ENCODE measurements at places on chromosomes 2 and 18.

GRCh38 chr2:134282629-134283400 is 28.9 kb downstream of the MGAT5 start:
- DNase-seq: peak; percentile 62

- no peak for DNase-seq
Observed at GRCh38 chr18:74073957-74074667, 73.5 kb downstream of the FBXO15 start.

DNA sequence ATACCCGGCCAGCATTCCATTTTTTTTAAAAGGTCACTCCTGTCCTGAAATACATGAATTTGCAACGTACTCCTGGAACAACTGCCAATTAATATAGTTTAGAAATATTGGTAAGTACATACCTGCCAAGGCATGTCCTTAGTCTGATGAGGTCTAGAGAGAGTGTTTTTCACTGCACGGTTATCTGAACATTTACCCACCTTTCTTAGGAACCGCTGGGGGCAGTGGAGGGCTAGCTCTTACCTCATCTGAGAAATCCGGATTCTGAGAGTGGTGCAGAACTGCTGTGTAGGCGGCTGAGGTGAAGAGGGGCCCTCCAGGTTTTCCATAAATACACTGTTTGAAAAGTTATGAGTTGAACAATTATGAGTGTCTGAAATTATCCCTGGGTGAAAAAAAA is 133.1 kb upstream of the CCDC195 start:
- DNase-seq: no peak

- no peak for DNase-seq
Observed at GRCh38 chr2:72204786-72205503, 57.3 kb upstream of the CYP26B1 start.

DNA sequence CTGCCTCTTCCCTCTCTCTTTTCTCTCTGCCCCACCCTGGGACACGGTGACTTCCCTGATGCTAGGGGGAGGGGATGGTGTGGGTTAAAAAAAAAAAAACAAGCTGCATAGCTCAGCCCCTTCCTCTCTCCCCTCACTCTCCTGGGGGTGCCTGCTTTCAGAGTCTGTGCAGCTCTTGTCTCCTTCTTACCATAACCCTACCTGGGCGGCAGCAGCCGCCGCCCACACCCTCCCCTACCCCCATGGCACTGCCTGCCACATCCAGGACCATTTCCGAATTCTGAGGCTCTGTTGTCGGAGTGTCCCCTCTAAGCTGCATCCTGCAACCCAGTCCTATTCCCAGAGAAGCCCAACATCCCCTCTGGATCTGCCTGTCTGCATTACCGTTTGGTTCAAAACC is 16.0 kb downstream of the TTC32 start:
- DNase-seq: peak; percentile 17

DNA sequence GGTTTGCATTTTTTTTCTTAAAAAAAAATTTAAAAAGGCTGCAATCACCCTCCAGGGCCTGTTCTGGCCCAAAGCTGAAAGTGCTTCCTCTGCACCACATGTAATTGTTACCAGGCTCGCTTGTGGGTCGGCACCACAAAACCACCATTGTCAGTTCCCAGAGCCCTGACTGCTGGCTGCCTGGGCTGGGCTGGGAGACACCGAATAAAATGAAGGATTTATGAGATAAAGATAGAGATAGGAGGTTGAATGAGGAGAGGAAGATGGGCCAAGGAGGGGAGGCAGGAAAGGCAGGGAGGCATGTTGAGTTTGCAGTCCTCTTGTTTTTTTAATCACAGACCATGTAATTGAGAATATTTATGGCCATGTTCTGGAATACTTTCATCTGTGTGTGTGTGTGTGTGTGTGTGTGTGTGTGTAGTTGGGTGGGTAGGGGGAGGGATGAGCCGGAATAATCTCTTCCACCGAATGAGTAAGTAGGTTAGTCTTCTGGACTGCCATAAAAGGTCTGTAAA is 14.7 kb downstream of the NRP2 start:
- DNase-seq: no peak

DNA sequence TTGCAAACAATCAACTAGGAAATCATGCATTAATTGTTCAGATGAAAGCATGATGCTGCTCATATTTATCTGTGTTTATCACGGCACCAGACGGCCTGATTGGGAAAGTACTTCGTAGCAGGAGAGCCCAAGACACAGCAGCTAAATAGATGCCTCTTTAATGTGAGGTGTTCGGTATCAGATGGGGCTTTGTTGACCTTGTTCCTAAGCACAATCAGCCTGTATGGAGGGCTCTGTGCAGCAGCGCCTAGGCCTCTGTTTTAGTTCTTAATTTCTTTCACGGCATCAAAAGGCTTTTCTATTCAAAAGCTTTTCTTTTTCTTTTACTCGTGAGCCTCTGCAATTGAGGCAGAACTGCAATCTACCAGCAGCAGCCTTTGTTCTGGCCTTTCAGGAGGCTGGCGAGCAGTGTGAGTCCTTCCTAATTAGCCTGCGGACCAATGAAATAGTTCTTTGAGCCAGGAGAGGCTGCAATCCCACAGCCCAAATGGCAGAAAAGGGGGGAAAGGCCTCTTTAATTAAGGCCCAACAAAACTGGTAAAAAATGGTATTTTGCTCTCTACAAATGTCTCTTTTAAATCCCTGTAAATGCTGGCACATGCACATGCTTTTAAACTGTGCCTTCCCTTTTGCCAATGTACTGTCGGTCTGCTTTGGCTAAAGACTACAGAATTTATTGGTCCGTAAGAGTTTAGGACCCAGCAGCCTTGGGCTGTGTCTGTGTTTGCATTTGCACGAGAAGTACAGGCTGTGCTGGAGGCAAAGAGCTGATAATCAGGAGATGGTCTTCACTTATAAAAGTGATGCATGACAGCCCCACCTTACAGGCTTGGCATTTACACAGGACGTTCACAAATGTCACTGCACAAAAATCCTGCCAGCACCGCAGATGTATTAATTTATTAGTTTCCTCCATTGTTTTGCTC is 159.6 kb downstream of the RND3 start:
- no peak for DNase-seq

- no peak for DNase-seq
Observed at GRCh38 chr2:86308984-86309695, 28.3 kb downstream of the REEP1 start.

DNA sequence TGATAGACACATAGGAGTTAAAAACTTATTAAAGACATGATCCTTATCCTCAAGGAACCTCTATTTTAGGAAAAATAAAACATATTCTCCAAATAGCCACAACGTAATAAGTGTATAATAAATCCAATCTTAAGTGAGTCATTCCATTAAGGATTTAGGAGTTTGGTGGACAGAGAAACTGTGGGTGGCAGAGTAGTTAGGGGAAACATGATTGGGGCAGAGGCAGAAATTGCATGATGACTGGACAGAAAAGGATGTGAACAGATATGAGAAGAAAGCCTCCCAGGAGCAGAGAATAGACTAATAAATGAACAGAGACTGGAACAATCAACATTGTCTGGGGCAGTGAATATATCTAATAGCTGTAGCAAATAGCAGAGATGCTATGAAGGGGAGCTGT is 48.1 kb upstream of the SIGLEC15 start:
- no peak for DNase-seq

DNA sequence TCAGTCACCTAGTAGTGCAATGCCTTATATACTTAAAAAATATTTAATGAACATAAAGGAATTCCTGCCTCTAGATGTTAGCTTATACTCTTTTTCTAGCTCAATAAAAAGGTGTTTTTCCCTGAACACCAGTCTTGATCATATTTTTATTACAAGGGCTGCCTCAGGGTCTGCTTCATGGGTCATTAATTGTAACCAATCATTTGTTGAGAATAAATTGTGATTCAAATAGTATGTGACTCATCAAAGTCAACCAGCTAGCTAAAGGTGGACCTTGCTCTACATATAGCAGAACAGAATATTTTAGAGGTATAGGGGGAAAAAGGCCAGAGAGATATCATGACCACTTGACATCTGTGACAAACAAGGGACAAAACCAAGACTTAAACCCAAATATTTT is 114.0 kb downstream of the PIK3C3 start:
- DNase-seq: no peak

DNA sequence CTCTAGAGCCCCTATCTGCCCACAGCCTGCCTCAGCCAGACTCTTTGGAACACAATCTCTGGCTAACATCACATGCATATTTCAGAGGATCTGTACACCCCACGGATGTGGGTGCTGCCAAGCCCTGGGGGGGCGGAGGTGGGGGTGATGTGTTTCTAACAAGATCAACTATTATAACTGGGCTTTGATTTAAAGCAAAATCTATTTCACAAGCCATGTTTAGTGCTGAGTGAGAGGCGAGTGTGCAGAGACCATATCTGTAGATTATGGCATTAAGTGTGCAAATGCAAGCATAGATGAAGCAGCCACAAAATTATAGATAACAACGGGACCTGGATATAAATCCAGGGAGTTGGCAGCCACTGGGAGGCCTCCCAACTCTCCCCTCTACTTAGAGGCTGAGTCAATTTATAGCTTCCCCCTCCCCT is 135.8 kb upstream of the SMAD2 start:
- DNase-seq: no peak

GRCh38 chr2:172339371-172340010 is 87.9 kb upstream of the ITGA6 start:
- no peak for DNase-seq

DNA sequence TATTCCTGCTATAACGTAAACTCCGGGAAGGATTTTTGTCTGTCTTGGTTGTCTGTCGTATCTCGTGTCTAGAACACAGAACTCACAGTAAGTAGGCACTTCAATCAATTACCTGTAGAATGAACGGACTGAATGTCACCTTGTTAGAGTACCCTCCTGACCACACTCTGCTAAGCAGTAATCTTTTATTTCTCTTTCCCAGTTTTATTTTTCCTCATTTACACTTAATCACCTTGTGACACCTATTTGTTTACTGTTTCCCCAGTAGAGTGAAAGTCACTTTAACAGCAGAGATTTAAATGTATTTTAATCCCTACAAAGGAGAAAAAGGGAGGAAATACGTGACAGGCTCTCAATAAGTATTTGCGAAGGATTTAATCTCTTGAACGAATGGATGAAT is 514 bp upstream of the EPB41L5 start:
- no peak for DNase-seq

DNA sequence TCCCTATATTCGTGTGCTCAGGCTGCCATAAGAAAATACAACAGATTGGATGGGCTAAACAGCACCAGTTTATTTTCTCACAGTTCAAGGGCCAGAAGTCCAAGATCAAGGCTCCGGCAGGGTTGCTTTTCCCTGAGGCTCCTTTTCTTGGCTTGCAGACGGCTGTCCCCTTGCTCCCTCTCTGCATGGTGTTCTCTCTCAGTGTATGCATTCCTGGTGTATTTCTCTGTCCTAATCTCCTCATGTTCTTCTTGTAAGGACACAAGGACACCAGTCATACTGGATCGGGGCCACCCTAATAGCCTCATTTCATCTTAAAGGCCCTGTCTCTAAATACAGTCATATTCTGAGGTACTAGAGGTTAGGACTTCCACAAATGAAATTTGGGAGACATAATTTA is 62.6 kb upstream of the SLC16A14 start:
- no peak for DNase-seq

DNA sequence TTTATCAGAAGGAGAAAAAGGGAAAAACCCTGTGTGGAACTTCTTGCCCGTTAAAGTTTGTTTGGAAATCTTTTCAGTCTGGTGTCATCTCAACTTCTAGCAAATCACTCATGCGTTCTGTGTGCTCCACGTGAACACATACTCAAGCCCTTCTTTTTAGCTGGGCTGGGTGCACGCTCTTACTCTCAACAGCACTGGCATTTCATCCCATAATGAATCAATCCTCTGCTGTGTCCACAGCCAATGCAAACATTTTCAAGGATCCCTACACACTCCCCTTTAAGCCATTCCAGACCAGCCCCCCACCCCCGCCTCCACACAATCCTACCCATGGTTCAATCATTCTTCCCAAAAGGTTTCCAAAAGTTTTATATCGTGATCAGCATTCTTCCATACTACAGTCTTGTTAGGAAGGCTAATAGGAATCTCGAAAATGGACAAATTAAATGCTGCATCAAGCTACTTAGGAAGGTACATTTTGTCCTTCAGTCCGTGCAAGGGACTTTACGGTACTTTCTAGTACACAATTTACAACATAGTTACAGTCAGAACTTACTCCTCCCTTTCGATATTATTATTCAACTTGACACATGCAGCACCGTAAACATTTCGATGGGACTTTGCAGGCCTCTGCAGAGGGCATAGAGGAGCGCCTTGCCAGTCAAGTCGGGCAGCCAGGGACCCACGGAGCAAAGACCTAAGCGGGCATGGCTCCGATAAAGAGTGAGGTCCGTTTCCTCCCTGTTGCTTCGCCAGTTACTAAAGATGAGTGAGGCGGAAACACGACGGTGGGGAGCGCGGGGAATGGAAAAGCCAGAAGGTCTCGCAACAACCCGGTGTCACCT is 1.4 kb downstream of the PTGR3 start:
- DNase-seq: peak; percentile 74

DNA sequence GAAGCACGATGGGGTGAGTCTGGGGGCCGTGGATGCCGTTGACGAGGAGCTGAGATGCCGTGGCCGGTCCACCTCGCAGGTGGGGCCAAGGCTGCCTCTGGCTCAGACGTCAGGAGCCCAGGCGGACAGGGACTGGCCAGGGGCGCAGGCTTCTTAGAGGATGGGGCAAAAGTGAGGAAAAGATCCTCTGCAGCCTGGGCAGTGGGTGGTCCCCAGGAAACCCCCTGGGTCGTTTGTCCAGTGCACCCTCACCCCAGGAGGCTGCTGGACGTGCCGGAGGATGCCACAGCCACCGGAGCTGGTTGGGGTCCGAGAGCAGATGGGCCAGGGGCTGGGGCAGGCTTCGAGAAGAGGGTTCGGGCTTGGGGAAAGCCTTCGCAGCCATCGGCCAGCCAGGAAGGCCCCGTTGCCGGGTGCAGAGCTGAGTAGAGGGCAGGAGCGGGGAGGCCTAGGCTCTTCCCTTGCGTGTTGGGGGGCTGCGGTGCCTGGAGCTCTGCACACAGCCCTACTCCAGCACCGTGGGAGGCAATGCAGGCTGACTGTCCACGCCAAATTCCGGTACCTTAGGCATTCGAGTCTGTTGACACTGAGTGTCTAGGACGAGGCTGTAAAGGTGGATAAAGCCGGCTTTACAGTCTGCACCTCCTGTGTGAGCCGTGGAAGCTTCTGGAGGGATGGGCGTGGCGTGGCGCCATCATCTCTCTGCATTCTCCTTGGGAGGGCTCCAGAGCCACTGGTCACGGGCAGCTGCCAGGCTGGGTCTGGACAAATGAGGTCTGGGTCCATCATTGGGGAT is 18.8 kb downstream of the GPC1 start:
- no peak for DNase-seq

DNA sequence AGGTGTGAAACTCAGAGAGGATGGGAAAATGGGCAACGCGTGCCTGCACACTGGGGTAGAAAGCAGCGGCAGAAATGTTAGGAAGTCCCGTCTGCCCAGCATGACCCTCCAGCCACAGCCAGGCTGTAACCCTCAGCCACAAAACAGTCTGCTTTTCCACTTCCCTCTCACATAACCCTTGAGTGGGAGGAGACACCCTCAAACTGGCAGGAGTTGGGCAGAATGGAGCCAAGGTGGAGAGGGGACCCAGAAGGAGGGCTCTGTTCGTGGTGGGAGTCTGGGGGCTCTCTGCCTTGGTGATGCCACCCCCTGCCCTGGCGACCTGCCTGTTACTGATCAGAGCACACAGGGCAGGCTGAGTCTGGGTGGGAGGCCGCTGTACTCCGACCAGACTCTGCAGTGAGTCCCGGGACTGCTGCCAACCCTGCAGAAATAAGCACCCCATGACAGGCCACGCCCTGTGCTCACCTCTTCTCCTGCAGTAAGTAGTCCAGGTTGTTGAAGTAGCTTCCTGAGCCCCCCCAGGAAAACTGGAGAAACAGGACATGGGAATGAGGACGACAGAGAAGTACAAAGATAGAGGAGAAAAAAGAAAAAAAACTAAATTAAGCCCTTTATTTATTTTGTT is 16.0 kb downstream of the FAM178B start:
- no peak for DNase-seq

- no peak for DNase-seq
Observed at GRCh38 chr18:64929036-64929435, 780.1 kb upstream of the LINC00305 start.
